Testis (tissue), 5 donors: ENCODE measurements at places on chromosomes 5 and 9. TPM values are rescaled to one million over a fixed set of nuclear protein-coding genes. Genes with fewer than 3 reads are reported as not detected.

DNA sequence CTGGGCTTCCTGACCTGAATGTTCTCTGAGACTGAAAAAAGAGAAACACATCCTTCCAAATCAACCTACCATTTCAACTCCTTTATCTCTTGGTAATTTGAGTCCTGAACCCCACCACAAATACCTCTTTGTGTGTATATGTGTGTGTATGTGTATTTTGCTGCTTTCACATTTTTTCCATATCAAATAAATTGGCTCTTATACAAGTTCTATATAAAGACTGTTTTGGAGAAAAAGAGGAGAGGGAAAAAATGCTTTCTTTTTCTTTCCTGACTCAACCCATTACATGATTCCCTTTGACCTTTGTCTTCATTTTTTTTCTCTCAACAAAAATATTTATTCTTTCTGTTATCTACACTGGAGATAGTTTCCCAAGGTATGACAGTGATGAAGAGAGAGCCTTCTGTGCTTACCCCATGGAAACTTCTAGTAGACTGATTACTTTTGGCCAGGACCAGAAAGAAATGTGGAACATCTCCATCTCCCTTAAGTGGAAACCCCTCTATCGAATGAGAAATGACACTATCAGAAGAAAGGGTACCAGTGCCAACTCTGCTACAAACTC lies 85.3 kb downstream of the PAPPA start:
- no peak for DNase-seq
- no peaks in the 10 kb centered on the region for H3K27me3 ChIP-seq
- H3K27ac ChIP-seq, result no peak overlapping the region
- H3K4me1 ChIP-seq, result no peaks in the 10 kb centered on the region
- H3K36me3 ChIP-seq, result no peaks in the 10 kb centered on the region

DNA sequence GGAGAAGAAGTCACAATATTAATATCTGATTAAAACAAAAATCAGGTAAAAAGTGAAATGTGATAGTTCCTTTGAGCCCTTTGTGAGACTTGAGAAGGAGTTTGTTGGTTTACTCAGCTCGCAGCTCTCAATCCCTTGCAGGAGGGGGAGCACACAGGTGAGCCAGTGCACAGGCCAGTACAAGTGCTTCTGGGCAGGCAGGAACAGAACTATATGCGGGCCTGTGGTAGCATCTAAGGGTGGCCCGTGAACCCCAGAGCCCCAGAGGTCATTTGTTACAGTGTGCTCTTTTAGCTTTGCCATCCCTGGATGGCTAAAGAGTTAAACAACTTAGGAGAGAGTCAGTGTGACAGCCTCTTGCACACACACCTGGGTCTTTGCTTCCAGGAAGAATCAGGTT lies 215.3 kb upstream of the EDIL3 start:
- no peaks in the 10 kb centered on the region for H3K27me3 ChIP-seq
- H3K36me3 ChIP-seq, result no peaks in the 10 kb centered on the region
- no peak for DNase-seq
- no peak overlapping the region for H3K27ac ChIP-seq

GRCh38 chr5:112691758-112692157 lies 45.9 kb upstream of the APC start:
- no peaks in the 10 kb centered on the region for H3K27me3 ChIP-seq
- no peaks in the 10 kb centered on the region for H3K4me1 ChIP-seq
- H3K36me3 ChIP-seq, result no peaks in the 10 kb centered on the region
- DNase-seq, result no peak

UGT3A2 gene
- 10.8 TPM for total RNA-seq

FBP2 gene
- 2.5 TPM for total RNA-seq
